ENCODE measurements at places on chromosomes 13 and 19.
A peak's percentile ranks its signal among the peaks of the same experiment; 100 is the strongest.

GRCh38 chr13:104522235-104523072 is 1456.2 kb upstream of the SLC10A2 start:
- DNase-seq: no peak

GRCh38 chr19:38583985-38584305 is 33.8 kb downstream of the MAP4K1 start:
- no peak for DNase-seq

DNA sequence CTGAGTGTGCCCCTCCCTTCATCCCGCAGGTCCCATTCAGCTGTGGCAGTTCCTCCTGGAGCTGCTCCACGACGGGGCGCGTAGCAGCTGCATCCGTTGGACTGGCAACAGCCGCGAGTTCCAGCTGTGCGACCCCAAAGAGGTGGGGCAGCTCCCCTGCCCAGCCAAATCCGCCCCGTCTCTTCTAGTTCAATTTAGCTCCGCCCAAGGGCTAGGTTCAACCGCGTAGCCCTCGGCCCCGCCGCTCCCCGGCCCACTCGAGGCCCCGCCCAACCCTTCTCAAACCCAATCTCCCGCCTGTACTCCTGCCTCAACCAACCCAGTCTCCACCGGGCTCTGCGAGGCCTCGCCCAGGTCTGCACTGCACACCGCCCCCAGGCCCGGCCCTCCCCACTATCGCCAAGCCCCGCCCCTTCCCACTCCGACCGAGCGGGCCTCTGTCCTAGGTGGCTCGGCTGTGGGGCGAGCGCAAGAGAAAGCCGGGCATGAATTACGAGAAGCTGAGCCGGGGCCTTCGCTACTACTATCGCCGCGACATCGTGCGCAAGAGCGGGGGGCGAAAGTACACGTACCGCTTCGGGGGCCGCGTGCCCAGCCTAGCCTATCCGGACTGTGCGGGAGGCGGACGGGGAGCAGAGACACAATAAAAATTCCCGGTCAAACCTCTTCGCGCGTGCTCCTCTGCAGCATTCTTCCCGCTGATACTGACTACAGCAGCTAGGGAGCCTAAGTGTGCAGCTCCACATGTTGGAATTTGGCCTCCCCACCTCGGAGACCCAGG is 2.9 kb downstream of the ETV2 start:
- peak; percentile 99 for DNase-seq

GRCh38 chr19:45385392-45386221 is 15.2 kb upstream of the ERCC2 start:
- DNase-seq: no peak

GRCh38 chr19:3968556-3969434 is 2.1 kb downstream of the DAPK3 start:
- DNase-seq: no peak

GRCh38 chr19:5973376-5973775 is 4.6 kb downstream of the RANBP3 start:
- DNase-seq: no peak

DNA sequence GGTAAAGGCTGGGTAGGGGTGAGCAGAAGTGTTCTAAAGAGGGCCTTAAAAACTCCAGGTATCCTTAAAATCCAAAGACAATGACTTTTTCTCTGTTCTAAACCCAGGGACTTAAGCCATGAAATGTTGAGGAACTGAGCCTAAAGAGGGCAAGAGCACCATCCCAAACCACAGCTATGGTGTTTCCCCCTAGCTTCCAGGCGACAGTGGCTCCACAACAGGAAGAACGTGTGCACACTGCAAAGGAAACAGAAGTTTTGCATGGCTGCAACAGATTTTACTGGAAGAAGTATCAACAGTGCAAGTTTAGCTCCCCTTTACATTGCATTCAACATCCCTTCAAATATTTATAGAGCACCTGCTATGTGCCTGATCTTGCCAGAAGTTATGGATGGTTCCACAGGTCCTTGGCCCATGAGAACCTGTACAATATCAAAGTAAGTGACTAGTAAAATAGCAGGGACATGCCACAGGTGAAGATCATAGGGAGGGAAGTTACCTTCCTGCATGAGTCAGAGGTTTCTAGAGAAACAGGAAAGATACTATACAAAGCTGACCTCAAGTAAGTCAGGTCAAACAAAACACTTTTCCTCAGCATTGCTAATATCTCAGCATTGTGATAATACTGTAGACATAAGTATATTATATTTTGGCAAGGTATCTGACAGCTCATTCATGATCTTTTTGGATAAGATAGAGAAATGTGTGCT is 8.4 kb upstream of the KCTD12 start:
- no peak for DNase-seq

DNA sequence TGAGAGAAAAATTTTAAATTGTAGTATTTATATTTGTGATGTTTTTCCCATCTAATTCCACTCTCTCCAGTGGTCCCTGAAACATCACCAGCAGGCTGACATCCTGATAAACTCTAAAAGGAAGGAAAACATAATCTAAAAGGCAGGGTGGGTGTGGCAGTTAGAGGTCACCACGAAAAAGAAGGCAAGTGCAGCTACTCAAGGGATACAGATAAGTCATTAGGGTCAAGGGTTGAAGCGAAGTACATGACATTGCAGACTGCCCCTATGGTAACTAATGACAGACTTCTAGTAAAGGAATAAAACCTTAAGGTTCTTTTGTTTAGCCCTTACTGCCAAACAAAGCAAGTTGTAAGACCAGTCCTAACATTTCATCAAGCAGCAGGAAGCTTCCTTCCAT is 6.0 kb upstream of the NEK3 start:
- no peak for DNase-seq

DNA sequence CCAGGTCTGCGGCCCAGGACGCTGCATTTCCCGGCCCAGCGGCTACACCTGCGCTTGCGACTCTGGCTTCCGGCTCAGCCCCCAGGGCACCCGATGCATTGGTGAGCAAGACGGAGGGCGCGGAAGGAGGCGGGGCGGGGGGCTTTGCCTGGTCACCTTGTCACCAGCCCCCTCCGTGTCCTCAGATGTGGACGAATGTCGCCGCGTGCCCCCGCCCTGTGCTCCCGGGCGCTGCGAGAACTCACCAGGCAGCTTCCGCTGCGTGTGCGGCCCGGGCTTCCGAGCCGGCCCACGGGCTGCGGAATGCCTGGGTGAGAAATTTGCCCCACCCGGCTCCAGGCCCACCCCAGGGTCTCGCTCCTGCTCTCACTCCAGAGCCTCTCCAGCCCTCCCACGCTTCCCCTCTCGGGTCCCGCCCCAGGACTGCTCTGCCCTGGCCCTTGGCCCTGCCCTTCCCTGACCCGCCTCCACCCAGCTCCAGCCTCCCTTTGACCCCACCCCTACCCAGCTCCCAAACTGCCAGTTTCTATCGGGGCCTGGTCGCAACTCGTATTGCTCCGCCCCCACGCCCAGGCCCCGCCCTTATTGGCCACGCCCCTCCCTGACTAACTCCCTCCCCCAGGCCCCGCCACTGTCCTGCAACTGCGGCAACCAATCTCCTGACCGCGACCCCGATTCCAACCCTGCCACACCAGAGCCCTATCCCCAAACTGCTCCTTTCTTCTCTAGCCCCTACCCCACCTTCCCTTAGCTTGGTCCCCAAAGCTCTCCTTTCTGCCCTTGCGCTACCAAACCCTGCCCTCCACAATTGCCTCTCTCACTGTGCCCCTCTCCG is 8.6 kb downstream of the LTBP4 start:
- DNase-seq: peak; percentile 97

GRCh38 chr19:43820098-43820883 is 6.8 kb upstream of the ZNF283 start:
- peak; percentile 64 for DNase-seq
